ENCODE measurements at places on chromosomes 1 and 21.

DNA sequence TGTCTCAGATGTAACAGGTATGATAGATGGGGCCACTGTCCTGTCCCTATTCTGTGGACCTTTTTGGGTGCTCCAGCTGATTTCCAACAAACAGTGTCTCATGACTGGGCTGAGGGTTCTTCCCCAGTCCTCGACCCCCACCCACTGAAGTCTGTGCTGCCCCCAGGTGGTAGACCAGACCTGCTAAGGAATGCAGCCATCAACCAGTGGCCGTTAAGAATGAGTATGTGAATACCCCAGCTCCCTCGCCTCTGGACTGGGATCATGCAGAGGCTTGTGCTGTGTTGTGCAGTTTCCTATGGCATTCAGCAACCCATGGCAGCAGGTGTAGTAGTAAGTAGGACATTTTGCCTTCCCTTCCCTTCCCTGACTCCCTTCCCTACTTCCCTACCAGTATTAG, 183.1 kb upstream of the KAZN start:
- DNase-seq, result no peak

- DNase-seq, result no peak
These were observed 136.8 kb upstream of the GORAB start for GRCh38 chr1:170395149-170395548.

- DNase-seq, result peak; percentile 84
These were observed 1.7 kb downstream of the TMCC2 start for GRCh38 chr1:205229399-205229871.

DNA sequence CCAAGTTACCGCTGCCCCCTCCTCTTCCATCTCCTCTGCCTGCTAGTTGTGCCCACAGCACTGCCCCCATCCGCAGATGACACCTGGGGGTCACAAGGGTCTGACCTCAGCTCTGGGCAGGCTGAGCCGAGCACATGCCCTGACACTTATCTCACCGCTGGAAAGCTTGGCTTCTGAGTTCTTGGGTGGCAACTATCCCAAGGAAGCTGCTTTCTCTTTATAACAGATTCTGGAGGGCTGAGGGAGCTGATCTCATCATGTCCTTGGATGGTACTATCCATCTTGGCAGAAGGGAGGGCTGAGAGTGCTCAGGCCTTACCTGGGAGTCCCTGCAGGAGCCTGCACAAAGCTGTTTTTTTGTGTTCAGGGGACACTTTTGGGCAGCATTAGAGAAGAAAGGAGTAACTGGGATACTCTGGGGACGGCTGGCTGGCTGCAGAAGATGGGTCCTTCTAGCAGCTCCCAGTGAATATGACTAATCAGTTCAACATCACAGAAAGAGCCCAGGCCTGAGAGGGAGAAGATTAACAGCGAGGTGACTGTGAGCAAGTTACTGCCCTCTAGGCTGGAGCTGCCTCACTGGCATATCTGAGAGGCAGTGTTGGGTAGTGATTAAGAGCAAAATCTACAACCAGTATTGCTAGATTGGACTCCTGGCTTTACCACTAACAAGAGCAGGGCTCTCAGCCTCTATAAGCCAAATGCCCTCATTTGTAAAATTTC, 71.6 kb downstream of the PLXNA2 start:
- peak; percentile 87 for DNase-seq

DNA sequence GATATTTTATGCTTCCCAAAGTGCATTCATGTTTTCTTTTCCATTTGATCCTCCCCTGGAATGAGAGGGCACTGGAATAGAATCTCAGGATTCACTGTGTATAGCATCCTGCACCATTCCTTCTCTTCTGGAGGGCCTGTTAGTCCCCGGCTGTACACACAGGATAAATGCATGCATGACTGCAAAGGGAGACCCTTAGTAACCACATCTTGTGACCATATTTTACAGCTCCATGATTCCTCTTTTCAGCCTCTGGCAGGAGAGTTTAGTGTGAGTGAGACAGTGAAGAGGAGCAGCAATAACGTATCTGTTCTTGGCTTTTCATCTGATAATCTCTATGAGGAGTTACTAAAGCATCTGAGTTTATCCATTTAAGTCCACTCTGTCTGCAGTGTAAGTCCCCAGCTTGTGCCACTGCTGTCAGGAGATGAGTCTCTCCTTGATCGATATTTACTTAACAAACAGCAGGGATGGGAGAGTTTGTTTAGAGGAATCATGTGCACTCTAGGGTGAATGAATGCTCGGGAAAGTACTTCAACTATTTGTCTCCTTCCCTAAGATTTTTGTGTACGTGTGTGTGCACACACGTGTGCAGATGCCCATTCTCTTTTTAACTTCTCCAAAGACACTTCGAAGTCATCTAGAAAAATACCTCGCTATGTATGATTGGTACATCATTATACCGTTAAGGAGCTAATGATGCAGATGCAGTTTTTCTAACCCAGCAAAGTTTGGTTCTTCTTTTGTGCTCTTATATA, 41.1 kb downstream of the PROX1 start:
- no peak for DNase-seq

DNA sequence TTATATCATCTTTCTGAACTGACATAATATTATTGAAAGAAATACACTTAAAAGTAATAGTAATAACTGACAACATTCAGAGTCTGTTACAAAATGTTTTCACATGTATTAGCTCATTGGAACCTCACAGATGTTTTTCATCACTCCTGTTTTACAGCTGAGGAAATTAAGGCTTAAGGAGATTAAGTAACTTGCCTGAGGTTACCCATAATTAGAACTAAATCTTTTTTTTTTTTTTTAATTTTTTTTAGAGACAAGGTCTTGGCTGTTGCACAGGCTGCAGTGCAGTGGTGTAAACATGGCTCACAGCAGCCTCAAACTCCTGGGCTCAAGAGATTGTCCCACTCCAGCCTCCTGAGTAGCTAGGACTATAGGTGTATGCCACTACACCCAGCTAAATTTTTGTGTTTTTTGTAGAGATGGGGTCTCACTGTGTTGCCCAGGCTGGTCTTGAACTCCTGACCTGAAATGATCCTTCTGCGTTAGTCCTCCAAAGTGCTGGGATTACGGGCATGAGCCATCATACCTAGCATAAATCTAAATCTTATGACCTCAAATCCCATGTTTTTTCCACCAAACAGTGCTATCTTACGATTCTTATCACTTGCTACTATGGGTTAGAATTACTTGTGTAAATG, 64.7 kb upstream of the MACF1 start:
- DNase-seq, result no peak

DNA sequence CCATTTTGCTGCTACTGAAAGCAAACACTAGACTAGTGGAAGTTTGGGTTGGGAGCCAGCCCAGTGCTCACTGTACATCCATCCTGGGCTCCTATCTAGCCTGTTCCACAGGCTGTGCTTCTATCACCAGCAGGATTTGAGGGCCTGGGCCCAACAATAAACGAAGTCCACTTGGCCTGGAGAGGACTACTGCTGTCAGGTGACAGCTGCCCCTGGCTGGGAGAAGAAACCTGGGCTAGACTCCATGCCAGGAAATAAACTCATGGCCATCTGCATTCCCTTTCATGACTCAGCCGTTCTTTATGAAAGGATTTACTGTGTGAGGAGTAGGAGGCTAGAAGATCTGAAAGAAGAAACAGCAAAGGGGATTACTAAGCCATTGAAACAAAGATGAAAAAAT, 35.5 kb downstream of the COLGALT2 start:
- DNase-seq, result no peak

GRCh38 chr1:184755226-184756065, 788 bp upstream of the EDEM3 start:
- DNase-seq, result peak; percentile 52

- no peak for DNase-seq
These were observed 22.7 kb downstream of the AHCYL1 start for GRCh38 chr1:110007046-110007830.

DNA sequence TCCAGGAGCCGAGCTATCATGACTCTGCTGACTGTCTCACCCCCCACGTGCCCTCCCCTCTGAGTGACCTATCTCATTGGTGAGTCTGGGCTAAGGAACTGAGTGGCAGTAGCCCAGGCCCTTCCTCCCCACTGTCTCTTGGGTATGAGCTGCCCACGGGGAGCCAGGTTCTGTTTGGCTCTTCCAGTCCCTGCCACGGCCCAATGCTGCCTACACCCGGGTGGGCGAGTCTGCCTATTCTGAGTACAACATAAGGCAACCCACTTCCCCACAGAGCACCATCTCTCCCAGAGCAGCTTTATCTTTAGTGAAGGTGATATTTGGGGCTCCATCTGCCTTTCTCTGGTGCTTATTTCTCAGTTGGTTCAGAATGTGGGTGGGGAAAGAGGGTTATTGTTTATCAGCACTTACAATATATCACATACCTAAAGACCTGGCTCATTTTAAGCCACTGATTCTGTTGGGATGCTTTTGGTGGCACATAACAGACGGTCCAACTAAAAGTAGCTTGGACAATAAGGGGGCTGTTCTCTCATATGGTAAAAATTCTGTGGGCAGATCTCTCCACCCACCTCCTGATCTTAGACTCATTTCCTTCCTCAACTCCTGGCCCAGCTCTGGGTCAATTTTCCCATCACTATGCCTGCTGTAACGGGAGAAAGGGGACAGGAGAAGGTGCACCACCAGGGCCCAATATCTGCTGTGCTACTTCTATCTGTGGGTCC, 27.7 kb upstream of the VWA5B1 start:
- DNase-seq, result no peak

DNA sequence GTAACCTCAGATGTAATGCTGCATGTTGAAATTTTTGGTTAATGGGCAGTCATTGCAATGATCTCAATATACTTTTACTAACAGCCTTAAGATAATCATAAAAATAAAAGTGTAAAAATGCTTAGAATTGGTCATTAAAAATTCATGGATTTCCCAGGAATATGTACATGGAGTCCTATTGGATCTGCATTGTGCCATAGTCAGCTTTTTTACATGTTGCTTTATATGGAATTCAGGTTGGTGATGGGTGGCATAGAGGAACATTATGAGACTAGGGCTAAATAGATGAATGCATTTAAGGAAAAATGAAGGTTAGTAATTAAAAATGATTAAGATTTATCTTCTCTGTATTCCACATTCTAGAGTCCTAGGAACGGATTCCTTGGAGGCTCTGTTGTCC, 103.2 kb downstream of the SLC35F3 start:
- no peak for DNase-seq

DNA sequence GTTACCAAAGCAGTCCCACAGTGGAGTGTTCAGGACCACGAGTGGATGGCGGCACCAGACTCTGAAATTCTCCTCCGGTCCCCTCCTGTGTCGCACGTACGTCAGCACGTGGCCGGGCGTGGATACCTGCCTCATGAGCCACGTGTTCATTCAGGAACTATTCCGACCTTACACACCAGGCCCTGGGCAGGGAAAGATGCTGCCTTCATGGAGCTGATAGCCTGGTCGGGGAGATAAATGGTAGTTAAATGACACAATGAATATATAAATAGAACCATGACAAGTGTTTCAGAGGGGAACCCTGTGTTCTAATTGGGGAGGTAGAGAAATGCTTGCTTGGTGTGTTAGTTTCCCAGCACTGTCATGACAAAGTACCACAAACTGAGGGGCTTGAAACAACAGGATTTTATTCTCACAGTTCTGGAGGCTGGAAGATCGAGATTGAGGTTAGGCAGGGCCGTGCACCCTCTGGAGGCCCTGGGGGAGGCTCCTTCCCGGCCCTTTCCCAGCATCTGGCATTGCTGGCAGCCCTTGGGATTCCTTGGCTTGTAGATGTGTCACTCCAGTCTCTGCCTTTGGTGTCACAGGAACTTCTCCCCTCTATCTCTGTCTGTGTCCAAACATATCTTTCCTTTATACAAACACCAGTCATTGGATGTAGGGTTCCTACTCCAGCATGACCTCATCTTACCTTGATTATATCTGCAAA, 28.9 kb upstream of the GPR137B start:
- DNase-seq, result no peak

DNA sequence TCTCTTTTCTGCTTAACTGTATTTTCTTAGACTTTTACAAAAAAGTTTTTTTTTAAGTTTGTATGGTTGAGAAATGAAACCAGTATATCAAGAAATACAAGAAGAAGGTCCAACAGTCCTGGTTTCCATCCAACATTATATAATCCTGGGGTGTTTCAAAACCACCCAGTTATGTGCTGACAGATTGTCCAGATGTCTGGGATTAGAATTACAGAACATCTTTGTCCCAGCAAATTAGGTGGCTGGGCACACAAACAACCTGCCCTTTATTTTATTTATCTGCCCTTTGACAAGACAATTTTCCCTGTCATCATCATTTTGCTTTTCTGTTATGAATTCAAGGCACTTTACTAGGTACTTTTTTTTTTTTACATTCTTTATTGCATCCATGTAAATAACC, 622.1 kb downstream of the PLPP3 start:
- DNase-seq, result no peak

DNA sequence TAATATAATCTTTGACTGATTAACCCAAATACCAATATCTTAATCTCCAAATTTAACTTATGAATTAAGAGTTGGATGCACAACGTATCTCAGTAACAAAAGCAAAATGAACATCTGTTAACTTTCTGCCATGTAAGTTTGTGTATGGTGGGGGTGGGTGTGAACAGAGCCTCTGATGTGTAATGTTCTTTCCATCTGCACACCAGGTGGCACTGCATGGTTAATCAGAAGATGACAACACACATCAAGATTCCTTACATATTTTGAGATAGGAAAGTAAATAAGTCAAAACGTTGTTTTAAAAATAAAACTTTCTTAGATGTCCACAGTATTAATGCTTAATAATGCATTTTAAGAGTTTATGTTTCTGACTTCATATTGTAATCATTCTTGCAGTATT, 251.9 kb downstream of the DPYD start:
- peak; percentile 23 for DNase-seq

- DNase-seq, result no peak
These were observed 148.1 kb upstream of the RUNX1 start for GRCh38 chr21:35197191-35197590.

DNA sequence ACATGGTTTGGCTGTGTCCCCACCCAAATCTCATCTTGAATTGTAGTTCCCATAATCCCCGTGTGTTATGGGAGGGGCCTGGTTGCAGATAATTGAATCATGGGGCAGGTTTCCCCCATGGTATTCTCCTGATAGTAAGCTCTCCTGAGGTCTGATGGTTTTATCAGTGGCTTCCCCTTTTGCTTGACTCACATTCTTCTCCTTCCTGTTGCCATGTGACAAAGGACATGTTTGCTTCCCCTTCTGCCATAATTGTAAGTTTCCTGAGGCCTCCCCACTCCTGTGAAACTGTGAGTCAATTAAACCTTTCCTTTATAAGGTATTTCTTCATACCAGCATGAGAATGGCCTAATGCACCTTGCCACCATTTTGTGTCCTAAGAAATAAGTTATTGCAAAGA, 415.0 kb downstream of the COL11A1 start:
- no peak for DNase-seq

- DNase-seq, result no peak
These were observed 262.3 kb downstream of the RWDD3 start for GRCh38 chr1:95496307-95496706.

GRCh38 chr1:102699524-102699923, 408.8 kb downstream of the COL11A1 start:
- no peak for DNase-seq

DNA sequence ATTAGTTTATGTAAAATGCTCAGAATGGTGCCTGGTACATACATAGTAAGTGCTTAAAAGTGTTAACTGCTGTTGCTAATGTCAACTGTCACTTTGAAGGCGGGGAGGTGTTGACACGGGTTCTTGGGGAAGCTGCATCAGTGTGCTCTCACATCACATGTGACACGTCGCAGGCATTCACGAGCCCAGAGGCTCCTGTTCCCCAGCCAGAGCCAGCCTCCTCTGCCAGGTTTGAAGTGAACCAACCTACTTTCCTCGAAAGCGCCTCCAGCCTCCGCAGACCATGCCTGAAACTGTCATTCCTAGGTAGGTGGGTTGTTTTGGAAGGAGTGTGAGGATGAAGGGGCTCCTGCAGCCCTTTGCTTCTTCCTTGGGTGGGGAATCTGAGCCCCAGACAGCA, 13.8 kb downstream of the GALNT2 start:
- no peak for DNase-seq

Measured in hematopoietic multipotent progenitor cell treated with erythropoietin and hydrocortisone succinate and interleukin-3 and kit ligand, for 8 days (in vitro differentiated cells).